ENCODE measurements at places on chromosomes 5 and 9. TPM values are rescaled to one million over a fixed set of nuclear protein-coding genes. Genes with fewer than 3 reads are reported as not detected.

DNA sequence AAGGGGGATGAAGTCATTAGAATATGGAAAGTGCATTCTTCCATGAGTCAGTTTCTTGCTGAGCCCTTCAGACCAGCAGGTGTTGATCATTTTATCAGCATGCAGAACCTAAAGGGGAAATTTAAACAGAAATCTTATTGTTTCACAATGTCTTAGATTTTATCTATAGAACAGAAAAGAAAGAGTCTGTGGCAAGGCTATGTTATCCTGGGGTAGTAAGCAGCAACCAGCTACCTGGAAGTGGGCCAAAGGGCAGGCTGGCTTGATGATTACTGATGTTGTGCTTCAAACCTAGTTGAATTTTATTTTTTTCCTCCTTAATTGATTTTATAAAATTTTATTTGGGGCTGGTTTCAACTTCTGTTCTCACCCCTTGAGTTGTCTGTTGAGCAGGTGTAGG lies 101.5 kb downstream of the LRRC70 start:
- no peak for DNase-seq

GRCh38 chr5:64979531-64979930 lies 210.8 kb downstream of the CWC27 start:
- DNase-seq: no peak

DNA sequence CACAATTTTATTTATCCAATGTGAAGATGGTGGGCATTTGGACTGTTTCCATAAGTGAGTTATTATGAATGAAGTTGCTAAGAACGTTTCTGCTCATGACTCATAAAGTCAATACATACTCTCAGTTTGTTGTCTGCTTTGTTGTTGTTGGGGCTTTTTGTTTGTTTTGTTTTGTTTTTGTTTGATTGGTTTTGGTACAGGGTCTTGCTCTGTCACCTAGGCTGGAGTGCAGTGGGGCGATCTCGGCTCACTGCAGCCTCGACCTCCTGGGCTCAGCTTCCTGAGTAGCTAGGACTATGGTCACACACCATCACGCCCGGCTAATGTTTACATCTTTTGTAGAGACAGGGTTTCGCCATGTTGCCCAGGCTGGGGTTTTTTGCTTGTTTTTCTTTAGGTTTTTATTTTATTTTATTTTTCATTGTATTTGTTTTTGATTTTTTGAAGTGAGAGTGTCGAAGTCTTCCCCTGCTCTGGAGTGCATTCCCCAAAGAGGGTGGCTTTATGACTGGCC lies 18.0 kb downstream of the TRIM7 start:
- DNase-seq: no peak

- DNase-seq: no peak
Observed at GRCh38 chr5:816176-816575, 31.6 kb upstream of the ZDHHC11B start.

DNA sequence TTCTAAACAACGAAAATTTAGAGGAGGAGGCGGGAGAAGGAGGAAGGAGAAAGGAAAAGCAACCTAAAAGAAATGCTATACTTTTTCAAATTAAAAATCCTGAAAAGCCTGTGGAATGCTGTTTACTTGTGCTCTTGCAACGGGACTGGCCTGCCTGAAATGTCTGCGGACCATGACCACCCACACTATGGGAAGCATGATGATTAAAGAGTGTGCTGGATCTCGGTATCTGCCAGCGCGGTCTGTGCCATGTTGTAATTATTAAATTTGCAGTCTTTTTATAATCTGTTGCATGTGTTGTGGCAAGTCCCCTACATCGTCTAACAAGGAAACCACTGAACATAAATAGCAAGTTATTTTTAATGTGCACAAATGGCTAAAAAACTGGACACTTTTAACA lies 111.4 kb downstream of the FANCC start:
- no peak for DNase-seq

- peak; percentile 62 for DNase-seq
Observed at GRCh38 chr9:135075234-135076142, 12.0 kb upstream of the OLFM1 start.

- DNase-seq: no peak
Observed at GRCh38 chr9:3468421-3469205, 57.2 kb downstream of the RFX3 start.

DNA sequence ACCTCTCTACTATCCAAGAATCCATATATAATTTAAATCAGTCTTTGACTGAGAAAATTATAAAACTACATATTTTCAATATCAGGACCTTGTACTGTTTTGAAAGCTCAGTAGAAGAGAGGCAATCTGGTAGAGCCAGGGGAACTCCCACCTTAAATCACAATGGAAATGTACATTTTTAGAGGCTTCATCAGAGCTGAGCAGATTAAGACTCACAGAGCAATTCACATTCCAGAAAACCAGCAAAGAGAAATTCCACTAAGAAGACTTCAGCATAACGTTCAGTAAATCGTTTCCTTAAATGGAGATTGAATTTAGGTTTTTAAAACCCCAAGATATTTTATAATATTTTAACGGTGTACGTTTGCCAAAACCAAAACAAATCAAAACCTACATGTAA lies 227.8 kb upstream of the TRPM3 start:
- no peak for DNase-seq

DNA sequence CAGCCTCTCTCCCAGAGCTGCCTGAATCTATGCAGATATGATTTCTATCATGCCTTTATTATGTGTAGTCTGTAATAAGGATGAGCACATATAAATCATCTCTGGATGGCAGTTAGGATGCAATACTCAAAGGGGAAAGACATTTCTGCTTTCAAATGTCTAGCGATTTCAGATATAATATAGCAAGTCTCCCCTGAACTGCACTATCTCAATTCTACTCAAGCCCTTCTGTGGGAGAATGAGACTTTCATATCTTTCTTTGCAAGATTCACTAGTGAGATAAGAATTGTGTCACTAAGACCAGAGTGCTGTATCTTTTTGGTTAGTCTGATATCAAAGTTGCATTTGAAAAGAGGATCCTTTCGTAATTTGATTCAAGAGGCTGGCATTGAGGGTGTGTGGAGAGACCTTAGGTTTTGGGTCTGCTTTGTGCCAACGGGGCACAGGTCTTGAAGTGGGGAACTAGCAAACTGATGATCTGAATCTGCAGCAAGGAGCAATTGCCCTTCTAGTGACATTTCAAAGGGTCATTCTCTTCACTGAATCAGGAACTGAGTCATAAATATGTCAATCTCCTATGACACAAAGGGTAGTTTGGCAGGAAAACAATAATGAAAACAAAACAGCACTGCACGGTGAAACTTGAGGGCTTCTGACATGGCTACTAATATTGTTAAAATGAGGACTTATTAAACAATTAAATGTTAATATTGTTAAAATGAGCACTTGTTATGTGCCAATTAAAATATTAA lies 305.5 kb upstream of the CLINT1 start:
- no peak for DNase-seq

DNA sequence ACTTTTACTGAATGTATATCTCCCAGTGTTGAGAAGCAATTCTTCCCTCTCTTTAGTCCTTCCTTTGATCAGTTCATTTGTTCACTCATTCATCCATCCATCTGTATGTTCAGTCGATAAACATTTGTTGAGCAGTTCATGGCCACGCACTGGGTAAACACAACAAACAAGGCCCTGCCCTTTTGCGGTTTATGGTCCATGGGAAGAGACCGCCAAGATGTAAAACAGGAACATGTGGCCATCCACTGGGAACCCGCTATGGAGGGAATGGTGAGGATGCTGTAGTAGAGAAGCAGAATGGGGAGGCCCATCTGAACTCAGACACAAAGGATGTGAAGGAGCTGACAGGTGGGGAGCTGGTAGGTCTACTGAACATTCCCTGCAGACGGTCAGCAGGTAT lies 102.7 kb upstream of the SPRY4 start:
- no peak for DNase-seq

GRCh38 chr9:4305065-4305985 lies 5.5 kb upstream of the GLIS3 start:
- no peak for DNase-seq

DNA sequence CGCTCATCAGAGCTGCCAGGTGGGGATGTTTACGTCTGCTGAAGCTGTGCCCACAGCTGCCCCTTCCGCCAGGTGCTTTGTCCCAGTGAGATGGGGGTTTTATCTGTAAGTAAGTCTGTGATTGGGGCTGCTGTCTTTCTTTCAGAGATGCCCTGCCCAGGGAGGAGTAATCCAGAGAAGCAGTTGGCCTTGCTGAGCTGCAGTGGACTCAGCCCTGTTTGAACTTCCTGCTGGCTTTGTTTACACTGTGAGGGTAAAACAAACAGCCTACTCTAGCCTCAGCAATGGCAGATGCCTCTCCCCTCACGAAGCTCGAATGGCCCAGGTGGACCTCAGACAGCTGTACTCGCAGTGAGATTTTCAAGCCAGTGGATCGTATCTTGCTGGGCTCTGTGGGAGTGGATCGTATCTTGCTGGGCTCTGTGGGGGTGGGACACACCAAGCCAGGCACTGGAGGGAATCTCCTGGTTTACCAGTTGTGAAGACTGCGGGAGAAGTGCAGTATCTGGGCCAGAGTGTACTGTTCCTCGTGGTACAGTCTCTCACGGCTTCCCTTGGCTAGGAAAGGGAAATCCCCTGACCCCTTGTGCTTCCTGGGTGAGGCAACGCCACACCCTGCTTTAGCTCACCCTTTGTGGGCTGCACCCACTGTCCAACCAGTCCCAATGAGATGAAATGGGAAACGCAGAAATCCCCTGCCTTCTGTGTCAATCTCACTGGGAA lies 530.1 kb upstream of the DMAC1 start:
- no peak for DNase-seq

DNA sequence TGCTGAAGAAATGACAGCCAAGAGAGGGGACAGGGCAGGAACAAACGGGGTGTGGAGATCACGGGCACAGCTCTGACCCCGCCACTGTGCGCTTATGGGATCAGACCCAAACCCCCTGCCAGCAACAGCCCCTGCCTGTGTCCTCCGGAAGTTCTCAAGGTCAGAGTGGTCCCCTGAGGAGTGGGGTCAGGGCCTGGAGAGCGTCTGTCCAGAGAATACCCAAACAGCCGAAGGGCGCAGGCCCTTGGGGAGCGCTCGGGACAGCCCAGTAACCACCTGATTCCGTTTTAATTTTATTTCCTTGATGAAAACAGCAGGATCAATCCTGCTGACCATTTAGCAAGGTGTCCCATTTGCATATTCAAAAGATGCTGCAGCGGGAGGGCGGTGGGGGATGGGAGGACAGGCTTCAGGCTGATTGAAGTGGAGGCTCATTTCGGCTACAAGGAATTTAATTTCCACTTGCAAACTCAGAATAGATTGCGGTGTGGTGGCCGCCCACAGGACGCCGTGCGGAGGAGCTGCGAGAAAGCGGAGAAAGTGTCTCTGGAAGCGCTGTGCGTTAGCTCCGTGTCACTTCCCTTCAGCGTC lies 32.6 kb upstream of the TMEM250 start:
- no peak for DNase-seq

GRCh38 chr5:139795074-139796001 lies at the start of gene PSD2:
PSD2 (plus strand) TSS chr5:139795808; CDS start chr5:139809441, 13,633 bp downstream.
- DNase-seq: peak; percentile 61

DNA sequence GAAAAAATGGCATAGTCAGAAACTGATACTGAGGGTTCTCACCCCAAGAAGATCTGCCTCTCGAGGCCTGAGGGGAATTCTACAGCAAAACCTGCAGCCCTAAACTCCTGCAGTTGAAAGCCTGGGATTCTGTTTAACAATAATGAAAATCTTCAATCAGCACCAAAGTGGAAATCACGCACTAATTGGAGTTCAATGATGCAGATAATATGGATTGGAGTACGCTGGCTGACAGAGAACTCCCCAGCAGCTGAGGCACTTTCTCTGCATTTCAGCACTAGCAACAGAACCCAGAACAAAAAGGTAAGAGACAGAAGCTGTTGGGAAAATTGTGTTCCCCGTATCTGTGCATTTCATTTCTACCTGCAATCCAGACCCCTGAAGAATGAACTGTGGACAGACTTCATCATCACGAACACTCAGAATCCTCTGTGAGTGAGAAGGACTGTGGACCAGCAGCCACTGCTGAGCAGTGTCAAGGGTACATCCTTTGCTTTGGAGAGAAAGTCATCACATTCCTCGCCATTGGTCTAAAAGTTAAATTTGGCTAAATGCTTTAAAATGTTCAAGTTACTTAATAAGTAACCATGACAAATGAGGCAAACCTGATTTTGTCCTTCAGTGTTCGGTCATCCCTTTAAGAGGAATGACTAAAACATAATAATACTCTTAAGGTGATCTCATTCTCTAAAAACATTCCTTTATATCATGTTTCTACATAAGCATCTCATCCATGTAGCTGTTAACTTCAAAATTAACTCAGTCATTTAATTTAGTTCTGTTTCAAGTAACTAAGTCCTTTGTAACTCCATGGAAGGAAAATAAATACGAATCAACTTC lies 126.1 kb downstream of the GAS1 start:
- DNase-seq: no peak

- DNase-seq: no peak
Observed at GRCh38 chr5:26326153-26326759, 712.1 kb downstream of the CDH9 start.

DNA sequence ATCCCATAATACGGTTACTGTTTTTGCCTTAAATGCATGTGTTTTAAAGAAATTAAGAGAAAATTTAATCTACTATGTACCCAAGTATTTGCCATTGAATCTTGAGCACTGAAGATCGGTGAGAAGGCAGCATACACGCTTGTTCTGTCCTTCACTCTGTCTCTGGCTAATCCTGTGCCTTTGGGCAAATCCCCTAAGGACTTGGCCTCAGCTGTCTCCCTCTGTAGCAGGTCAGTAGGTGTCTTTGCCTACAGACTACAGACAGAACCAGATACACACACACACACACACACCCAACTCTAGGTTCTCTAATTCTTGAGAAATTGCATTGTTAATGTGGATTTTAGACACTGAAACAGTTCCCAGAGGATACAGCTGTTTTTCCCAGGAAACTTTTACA lies 117.4 kb downstream of the WDR41 start:
- no peak for DNase-seq

DNA sequence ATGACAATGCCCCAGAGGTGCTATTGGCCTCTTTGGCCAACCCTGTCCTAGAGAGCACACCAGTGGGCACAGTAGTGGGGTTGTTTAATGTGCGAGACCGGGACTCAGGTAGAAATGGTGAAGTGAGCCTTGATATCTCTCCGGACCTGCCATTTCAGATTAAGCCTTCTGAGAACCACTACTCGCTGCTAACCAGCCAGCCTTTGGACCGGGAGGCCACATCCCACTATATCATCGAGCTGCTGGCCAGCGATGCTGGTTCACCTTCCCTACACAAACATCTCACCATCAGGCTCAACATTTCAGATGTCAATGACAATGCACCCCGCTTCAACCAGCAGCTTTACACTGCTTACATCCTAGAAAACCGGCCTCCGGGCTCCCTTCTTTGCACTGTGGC lies 1.4 kb downstream of the PCDHGC5 start:
- DNase-seq: no peak

- peak; percentile 91 for DNase-seq
Observed at GRCh38 chr9:134178768-134179551, 14.6 kb upstream of the RNU6ATAC start.

- no peak for DNase-seq
Observed at GRCh38 chr5:6979061-6979460, 265.8 kb downstream of the TENT4A start.

LAMC3 gene
- 1.8 TPM for total RNA-seq

APBA1 gene
- 10.6 TPM for total RNA-seq

BSPRY gene
- total RNA-seq: 0.15 TPM

SHROOM1 gene
- total RNA-seq: 10.2 TPM

SLC27A6 gene
- 5.6 TPM for total RNA-seq

BTNL8 gene
- not detected for total RNA-seq

INSYN2B gene
- total RNA-seq: 3.3 TPM

PCDHA9 gene
- total RNA-seq: 0.35 TPM

C5orf63 gene
- total RNA-seq: 2.3 TPM

ARL14EPL gene
- not detected for total RNA-seq

RLN2 gene
- not detected for total RNA-seq

CCDC171 gene
- 5.6 TPM for total RNA-seq

RANBP3L gene
- total RNA-seq: 1.6 TPM

CARTPT gene
- total RNA-seq: not detected

SPATA31D4 gene
- total RNA-seq: not detected

FST gene
- total RNA-seq: 3.4 TPM
